ENCODE measurements at places on chromosomes 2 and 18.

GRCh38 chr2:46306988-46307655, 9.9 kb downstream of the EPAS1 start:
- no peak for DNase-seq

GRCh38 chr2:16016282-16016681, 75.9 kb downstream of the MYCN start:
- DNase-seq: no peak

- DNase-seq: no peak
Measured at GRCh38 chr2:198499539-198499938, 695.1 kb downstream of the PLCL1 start.

- no peak for DNase-seq
Measured at GRCh38 chr18:46649071-46649862, 7.8 kb downstream of the LOXHD1 start.

DNA sequence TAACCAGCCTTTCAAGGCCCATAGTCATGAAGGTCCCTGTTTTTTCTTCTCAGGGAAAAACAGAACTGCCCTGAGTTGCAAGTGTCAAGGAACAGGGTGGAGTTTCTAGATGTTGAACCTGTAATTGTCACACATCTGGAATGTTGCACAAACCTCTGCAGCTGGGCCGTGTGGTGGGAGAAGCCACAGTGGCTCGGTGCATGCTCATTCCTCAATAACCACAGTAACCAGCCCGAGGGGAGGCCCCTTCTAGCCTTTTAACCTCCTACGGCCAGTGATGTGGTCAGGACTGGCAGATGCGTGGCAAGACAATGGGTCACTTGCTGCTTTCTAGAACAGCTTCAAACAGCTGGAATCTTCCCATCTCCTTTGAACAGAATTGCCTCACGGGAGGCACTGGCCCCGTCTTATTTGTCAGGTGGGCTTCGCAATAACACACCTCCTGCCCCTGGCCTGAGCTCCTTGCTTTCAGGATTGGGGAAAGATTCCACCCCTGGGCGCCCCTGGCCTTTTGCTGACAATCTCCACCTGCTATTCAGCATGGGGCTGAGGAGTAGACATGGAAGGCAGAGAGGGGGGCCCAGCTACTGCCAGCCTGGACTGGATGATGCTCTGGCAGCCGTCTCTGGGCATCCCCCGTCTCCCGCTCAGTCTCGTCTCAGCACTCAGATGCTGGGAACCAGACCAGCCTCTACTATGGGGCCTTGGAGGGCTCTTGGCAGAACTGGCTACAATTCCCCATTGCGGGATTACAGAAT, 102.9 kb downstream of the KLHL29 start:
- DNase-seq: no peak

- DNase-seq: no peak
Measured at GRCh38 chr2:227813229-227813561, 447 bp upstream of the CCL20 start.

DNA sequence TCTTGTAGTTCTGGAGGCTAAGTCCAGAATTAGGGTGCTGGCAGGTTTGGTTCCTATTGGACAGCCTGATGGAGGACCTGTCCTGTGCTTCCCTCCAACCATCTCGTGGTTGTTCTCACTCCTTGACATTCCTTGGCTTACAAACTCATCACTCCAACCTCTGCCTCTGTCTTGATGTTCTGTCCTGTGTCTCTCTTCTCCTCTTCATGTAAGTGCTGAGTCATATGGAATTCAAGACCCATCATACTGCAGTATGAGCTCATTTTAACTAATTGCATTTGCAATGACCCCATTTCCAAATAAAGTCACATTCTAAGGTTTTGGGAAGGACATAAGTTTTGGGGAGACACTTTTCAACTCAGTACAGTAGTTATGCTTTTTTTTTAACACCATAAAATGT, 374.7 kb downstream of the TRIB2 start:
- DNase-seq: no peak

- DNase-seq: no peak
Measured at GRCh38 chr2:230619491-230619890, 93.2 kb upstream of the CAB39 start.

GRCh38 chr18:79211844-79212243, 142.7 kb downstream of the ATP9B start:
- DNase-seq: no peak

- no peak for DNase-seq
Measured at GRCh38 chr18:2316751-2317696, 254.3 kb downstream of the METTL4 start.

DNA sequence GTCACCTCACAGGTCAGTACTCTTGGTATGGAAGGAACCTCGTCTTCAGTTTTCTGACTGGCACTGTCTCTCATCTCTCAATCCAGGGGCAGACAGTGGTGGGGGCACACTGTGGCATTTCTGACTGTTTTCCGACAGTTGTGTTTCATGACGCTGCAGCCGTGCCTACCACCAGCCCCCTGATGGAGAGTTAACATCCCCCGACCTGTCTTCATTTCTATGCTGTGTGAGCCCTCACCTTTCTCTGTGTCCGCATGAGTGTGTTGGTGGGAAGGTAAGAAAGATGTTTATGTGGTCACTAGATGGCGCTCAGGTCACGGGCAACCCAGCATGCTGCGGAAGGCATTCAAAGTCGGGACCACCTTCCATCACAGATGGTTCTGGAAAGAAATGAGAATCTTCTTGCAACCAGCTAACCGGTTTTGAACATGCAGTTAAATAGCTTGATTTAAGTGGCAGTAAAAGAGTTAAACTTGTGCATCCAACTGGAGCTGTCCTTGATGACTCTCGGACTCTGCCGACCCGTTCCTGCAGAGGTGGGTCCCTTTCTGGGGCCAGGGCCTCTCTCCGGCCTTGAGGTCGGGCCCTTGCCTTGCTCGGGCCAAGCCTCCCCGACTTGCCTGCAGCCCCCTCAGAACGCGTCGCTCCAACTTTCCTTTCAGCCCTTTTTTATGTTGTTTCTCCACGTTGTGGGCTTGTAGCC, 92.4 kb downstream of the DYSF start:
- peak; percentile 45 for DNase-seq

DNA sequence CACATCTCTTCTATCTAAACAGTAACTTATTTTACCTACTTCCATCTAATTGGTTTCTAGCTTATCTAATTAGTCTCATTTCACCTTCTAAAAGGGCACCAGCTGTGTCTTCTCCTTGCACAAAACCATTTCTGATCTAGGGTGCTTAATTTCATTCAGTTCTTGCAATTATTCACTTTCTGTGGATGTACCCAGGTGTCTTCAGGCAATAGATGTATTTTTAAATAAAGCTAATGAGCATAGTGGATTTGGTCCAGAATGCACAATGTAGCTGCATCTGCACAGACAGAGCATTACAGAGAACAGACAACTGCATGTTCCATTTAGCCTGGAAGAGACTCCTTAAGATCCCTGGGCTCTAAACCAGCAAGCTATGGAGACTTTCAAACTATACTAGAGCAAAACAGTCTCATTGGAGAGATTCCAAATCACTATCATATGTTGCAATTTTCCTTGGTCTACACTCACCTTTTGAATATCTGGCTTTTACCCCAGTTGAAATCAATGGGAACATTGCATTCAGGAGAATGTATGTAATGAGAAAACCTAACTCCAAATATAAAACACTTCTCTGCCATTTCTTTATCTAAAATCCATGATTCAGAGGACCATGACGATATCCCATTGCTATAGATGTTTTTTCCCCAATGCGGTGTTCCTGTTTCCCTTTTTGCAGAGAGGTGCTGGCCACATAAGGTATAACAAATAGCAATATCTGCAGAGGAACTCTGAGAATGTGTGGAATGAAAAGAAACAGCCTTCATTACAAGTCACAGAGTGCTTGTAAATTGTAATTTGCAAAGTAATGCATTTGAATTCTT, 3.5 kb upstream of the RFX8 start:
- DNase-seq: no peak

- DNase-seq: no peak
Measured at GRCh38 chr2:135563793-135564192, 32.5 kb downstream of the R3HDM1 start.

GRCh38 chr2:148814860-148815419, 60.1 kb upstream of the KIF5C start:
- no peak for DNase-seq

GRCh38 chr18:51278045-51278649, 80.7 kb upstream of the MEX3C start:
- DNase-seq: peak; percentile 14

DNA sequence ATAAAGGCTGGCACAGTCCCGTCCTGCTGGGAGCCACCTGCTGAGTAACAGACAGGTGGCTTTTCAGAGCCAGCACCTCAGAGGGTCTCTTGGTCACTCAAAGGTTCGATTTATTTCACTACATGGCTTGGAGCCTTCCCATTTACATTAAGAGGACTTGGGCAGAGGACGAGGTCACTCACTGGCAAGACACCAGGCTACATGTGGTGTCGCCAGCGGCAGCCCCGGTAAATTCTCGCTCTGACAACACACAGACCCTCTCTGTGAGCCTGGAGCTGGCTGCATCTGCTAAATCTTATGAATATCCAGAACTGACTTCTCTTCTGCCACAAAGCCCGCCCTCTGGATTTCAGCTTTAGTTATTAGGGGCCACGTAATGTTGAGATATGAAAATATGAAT, 254.7 kb downstream of the VAPA start:
- no peak for DNase-seq

All from CD4-positive, alpha-beta T cell treated with Interleukin-6 for 4 hours (primary cell).